ENCODE measurements at places on chromosomes 4 and X.

GRCh38 chrX:43985511-43985910 is 12.3 kb upstream of the NDP start:
- DNase-seq: no peak

GRCh38 chrX:43882294-43882681 is at the start of gene MAOB:
TSS of gene MAOB (minus strand) at chrX:43882450. CDS start at chrX:43882299, 151 bp downstream.
- DNase-seq: peak; percentile 20

DNA sequence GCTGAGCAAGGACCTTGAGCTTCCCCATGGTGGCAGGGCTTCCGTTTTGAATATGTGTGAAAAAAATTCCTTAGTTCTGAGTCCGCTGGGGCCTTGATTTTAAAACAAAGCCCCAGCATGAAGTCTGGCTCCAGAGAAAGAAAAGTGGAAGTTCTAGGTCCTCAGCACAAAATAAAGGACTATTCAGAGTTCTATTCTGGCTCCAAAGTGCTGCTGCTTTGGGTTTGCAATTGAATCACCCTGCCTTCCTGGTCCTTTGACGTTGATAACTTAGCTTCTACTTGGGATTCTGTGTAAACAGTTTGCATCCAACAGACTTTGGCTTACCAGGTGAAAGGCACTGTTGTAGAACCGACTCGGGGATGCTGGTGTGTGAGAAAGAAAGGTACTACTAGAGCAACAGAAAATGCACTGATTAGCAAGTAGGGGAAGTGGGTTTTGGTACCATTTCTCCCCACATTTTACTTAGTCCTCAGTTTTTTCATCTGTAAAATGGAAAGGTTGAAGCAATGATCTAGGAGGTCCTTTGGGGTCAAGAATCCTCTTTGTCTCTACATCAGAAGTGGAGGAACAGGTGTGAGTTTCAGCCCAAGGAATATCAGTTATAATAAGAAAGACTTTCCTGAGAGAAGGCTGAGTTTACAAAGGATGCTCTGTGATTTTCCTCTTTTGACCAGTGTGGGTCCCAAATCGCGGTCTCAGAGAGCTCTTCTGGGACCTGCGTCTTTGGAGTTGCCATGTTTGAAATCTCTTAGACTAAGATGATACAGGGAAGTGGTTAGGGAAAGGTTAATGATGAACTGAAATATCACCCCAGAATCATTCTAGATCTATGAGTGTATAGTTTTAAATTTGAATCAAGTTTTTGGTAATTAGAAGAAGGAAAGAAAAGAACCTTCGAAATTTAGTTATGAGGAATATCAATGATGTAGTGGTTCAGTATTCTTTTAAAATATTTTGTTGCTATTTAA is 28.2 kb downstream of the IGFBP7 start:
- no peak for DNase-seq

DNA sequence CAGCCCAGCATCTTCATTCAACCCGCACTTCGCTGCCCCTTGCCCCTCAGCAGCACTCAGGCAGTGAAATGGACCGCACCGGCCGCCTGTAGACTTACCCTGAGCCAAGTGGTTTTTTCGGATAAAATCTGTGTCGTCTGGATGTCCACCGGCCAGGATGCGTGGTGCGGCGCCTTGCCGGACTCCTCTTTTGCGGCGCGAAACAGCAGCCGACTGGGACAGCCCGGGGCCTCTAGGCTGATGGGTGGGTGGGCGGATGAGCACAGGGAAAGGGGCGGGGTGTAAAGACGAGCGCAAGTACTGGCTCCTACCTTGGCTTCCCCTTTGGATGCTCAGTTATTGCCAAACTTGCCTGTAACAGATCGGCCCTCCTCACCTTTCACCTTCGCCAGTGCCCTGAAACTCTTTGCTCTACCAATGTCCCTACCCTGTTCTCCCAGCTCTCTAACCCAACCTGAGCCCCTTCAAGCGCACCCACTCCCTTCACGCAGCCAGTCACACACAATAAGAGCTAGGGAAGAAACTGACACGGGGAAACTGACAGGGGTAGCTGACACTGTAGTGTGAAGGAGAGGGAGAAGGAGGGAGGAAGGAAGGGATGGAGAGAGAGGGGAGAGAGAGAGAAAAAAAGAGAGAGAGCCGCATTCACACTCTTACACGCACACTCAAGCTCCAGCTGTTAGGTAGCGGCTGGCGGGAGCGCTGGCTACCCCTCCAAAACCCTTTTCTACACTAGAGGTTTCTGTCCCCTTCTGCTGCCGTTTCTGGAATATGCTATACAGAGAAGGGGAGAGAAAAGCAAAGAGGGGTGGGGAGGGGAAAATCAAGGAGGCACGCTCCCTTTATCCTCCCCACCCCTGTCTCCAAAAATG is 559 bp downstream of the TRPC5 start:
- no peak for DNase-seq

GRCh38 chr4:20462426-20463175 is 210.9 kb downstream of the SLIT2 start:
- DNase-seq: no peak

Measured in neuronal stem cell (in vitro differentiated cells).